ENCODE measurements at places on chromosomes 5 and 9.

GRCh38 chr9:127450243-127450760 lies 904 bp downstream of the RPL12 start:
- peaks cover 12% of the 10 kb centered on the region for H3K4me1 ChIP-seq
- H3K36me3 ChIP-seq = peaks cover 21% of the 10 kb centered on the region
- H3K27ac ChIP-seq = peak overlapping the region; percentile 83
- DNase-seq = no peak
- H3K4me3 ChIP-seq = peak overlapping the region; percentile 88

- no peak for DNase-seq
- H3K27me3 ChIP-seq = no peaks in the 10 kb centered on the region
- no peak overlapping the region for H3K4me3 ChIP-seq
- H3K36me3 ChIP-seq = no peaks in the 10 kb centered on the region
- H3K27ac ChIP-seq = no peak overlapping the region
- peaks cover 3% of the 10 kb centered on the region for H3K4me1 ChIP-seq
Measured at GRCh38 chr5:143174714-143175398, 228.6 kb downstream of the NR3C1 start.

- no peak overlapping the region for H3K27ac ChIP-seq
- H3K36me3 ChIP-seq = no peaks in the 10 kb centered on the region
- H3K27me3 ChIP-seq = no peaks in the 10 kb centered on the region
Measured at GRCh38 chr9:37156781-37157356, 36.5 kb downstream of the ZCCHC7 start.

DNA sequence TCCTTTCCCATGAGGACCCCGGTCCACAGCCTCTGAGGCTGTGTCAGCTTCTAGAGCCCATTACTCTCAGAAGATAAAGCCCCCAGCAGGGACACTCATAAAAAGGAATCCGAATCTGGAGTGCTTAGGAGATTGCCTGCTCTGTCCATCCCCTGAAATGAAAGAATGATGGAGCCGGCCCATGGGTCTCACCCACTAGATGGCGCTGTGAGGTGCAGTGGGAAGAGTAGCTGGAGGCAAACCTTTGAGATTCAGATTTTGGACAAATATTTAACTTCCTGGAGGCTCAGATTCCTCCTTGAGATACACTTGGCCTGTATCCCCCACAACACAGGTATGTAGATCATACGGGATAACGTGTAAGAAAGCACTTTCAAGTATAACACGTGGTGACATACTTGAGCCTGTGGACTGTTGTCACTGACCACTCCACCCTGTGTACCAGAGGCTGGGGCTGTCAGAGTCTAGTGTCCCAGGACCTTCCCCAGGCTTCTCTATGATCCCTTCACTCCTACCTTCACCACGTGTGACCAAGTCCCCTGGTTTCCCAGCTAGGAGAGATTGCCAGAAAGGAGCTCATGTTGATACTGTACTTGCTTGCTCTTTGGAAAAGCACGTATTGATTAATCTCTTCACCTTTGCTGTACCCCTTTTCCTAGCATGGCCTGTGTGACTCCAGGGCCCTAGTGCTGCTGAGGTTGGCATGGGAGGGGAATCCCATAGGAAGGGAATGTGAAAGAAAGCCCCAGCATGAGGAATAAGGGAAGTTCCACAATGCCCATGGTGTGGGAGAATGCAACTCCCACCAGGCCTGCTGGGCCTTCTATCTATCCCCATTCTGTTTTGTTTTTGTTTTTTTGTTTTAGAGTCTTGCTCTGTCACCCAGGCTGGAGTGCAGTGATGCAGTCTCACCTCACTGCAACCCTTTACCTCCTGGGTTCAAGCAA lies 32.1 kb downstream of the TRMO start:
- H3K27me3 ChIP-seq = no peaks in the 10 kb centered on the region
- no peaks in the 10 kb centered on the region for H3K4me1 ChIP-seq
- peak; percentile 42 for DNase-seq
- no peaks in the 10 kb centered on the region for H3K36me3 ChIP-seq

DNA sequence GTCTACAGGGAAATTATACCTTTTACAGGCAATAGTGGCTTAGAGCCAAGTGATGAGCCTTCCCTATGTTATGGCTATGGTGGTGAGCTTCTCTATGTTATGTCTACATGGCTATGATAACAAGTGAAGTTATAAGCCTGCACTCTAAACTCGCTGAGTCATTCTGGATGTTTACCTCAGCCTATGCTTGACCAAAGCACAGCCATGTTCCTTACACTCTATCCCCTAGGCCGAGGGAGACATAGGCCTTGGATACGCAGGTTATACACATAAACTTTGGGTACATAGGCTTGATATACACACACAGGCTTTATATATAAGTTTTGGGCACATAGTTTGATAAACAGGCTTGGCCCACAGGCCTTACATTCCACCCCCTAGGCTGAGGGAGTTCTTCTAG lies 13.8 kb downstream of the DMAC1 start:
- no peaks in the 10 kb centered on the region for H3K27me3 ChIP-seq
- H3K27ac ChIP-seq = no peak overlapping the region
- no peak for DNase-seq

GRCh38 chr5:116419258-116419657 lies 155.4 kb downstream of the SEMA6A start:
- no peak for DNase-seq
- H3K4me3 ChIP-seq = no peak overlapping the region
- H3K27me3 ChIP-seq = no peaks in the 10 kb centered on the region
- H3K27ac ChIP-seq = no peak overlapping the region
- H3K4me1 ChIP-seq = no peaks in the 10 kb centered on the region

DNA sequence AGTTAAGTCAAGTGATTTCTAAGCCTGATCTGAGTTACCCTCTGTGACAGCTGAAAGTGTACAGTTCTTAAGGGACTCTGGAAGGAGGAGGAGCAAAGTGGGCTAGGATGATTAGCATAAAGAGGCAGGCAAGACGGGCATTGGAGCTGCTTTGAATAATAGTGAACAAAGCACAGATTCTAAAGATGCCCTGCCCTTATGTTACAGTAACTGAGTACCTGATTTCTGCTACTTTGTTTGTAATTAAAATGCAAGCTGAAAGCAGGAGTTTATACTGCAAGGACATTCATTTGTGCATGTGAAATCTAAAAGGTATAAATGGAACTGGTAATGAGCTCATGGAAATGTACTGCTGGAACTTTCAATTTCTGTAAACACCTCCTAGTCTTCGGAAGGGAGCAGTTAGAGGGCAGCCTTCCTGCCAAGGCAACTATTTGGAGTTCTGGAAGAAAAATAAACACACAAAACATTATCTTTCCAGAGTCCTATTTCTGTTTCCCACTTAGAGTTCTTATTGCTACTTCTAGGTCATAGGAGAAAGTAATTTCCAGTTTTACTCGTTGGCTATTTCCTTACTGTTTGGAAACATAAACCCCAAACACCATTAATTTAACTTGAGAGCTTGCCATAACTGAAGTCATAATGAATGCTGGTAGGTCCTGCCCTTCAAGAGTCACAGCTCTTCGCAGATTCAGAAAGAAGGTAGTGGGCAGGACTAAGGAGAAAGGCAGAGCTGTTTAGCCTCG lies at the start of gene RANBP3L:
Gene RANBP3L, minus strand, starts transcription at position 45 of the 746 bp plus-strand sequence. CDS start 486 bp downstream, outside the sequence.
- H3K4me3 ChIP-seq = peak within 1 kb of the TSS; percentile 47
- peaks cover 11% of the 10 kb centered on the region for H3K4me1 ChIP-seq
- no peaks in the 10 kb centered on the region for H3K36me3 ChIP-seq
- peak; percentile 78 for DNase-seq

DNA sequence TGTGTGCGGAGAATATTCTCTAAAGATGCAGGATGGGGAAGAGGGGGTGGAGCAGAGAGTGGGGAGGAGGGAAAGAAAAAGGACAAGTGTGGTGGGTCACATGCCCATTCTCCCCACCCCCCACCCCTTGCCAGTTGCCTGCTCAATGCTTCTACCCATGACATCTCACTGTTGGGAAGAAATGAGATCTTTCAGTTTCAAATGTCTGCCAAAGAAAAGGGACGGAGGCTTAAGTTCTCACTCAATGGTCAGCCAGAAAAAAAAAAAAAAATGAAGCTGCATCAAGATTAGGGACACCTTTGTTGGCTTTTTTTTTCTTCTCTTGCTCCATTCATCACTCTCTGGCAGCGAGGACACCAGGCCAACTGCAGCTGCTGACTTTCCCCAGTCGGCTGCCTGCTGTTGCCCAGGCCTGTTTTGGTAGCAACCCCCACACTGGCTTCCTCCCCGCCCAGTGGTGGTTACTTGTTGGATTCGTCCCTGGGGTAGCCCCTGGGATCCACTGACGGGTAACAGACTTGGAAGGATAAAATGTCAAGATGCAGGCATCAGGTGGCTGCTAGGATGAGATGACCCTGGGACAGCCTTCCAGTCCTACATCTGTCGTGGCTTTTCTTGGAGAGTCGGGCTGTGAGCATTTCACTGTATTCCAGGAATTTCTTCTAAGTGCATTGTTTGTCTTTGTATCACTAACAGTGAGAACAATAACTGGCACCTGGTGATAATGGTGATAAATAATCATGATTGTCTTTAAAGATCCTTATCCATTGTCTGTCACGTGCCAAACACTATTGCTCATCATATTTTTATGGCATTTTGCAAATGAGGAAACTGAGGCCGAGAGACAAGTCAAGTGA lies 9.1 kb downstream of the WWC1 start:
- peaks cover 19% of the 10 kb centered on the region for H3K4me1 ChIP-seq
- no peaks in the 10 kb centered on the region for H3K27me3 ChIP-seq
- H3K36me3 ChIP-seq = no peaks in the 10 kb centered on the region
- peak overlapping the region; percentile 42 for H3K27ac ChIP-seq

- no peak overlapping the region for H3K27ac ChIP-seq
- H3K36me3 ChIP-seq = no peaks in the 10 kb centered on the region
- H3K27me3 ChIP-seq = no peaks in the 10 kb centered on the region
- no peak overlapping the region for H3K4me3 ChIP-seq
Measured at GRCh38 chr5:115599924-115600323, 2.4 kb downstream of the TICAM2 start.

GRCh38 chr9:134726722-134727034 lies 85.1 kb downstream of the COL5A1 start:
- H3K27ac ChIP-seq = no peak overlapping the region
- DNase-seq = no peak
- H3K27me3 ChIP-seq = peaks cover 94% of the 10 kb centered on the region
- H3K36me3 ChIP-seq = no peaks in the 10 kb centered on the region

DNA sequence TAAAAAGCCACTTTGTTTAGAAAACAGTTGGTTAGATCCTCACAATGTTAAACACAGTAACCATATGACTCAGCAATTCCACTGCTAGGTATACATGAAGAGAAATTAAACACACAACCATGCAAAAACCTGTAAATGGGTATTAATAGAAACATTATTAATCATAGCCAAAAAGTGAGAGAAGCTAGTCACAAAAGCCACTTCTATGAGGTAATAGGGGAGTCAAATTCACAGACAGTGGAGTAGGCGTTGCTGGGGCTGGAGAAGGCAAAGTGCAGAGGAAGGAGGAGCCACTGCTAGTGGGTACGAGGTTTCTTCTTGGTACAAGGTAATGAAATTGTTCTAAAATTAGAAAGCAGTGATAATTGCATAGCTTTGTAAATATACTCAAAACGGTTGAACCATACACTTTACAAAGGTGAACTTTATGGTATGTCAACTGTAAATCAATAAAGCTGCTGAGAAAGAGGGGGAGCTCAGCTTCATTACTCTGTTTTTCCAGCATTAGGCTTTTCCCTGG lies 364.4 kb downstream of the GADD45G start:
- H3K27ac ChIP-seq = no peak overlapping the region
- no peak overlapping the region for H3K4me3 ChIP-seq
- H3K27me3 ChIP-seq = no peaks in the 10 kb centered on the region
- DNase-seq = no peak
- no peaks in the 10 kb centered on the region for H3K36me3 ChIP-seq

- H3K4me1 ChIP-seq = no peaks in the 10 kb centered on the region
- H3K27me3 ChIP-seq = no peaks in the 10 kb centered on the region
- DNase-seq = peak; percentile 48
- H3K4me3 ChIP-seq = no peak overlapping the region
- no peaks in the 10 kb centered on the region for H3K36me3 ChIP-seq
Measured at GRCh38 chr5:40223884-40224402, 455.8 kb upstream of the PTGER4 start.

GRCh38 chr9:89903141-89903475 lies 298.3 kb downstream of the GADD45G start:
- DNase-seq = no peak
- no peaks in the 10 kb centered on the region for H3K36me3 ChIP-seq
- H3K27ac ChIP-seq = no peak overlapping the region
- no peak overlapping the region for H3K4me3 ChIP-seq
- H3K4me1 ChIP-seq = no peaks in the 10 kb centered on the region

GRCh38 chr5:178432421-178433272 lies 157.5 kb downstream of the COL23A1 start:
- H3K4me3 ChIP-seq = no peak overlapping the region
- peaks cover 26% of the 10 kb centered on the region for H3K27me3 ChIP-seq
- H3K36me3 ChIP-seq = no peaks in the 10 kb centered on the region
- no peaks in the 10 kb centered on the region for H3K4me1 ChIP-seq
- no peak overlapping the region for H3K27ac ChIP-seq

- no peak for DNase-seq
- H3K4me1 ChIP-seq = no peaks in the 10 kb centered on the region
- no peaks in the 10 kb centered on the region for H3K27me3 ChIP-seq
- no peak overlapping the region for H3K27ac ChIP-seq
- H3K4me3 ChIP-seq = no peak overlapping the region
Measured at GRCh38 chr5:176184608-176185132, 53.6 kb upstream of the SIMC1 start.

DNA sequence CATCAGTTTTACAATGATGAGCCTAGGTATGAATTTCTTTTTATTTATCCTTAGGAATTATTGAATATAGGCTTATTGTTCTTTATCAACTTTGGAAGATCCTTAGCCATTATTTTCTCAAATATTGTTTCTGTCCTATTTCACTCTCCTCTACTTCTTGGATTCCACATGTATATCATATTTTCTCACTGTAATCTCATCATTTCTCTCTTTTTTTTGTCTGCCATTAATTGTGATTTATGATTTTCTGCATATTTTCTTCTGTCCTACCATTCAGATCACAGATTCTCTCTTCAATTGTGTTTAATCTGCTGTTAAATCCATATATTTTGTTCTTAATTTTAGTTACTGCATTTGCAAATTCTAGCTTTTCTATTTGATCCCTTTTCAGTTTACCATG lies 139.8 kb downstream of the ARRDC3 start:
- no peaks in the 10 kb centered on the region for H3K36me3 ChIP-seq
- no peaks in the 10 kb centered on the region for H3K4me1 ChIP-seq
- no peaks in the 10 kb centered on the region for H3K27me3 ChIP-seq
- H3K27ac ChIP-seq = no peak overlapping the region
- H3K4me3 ChIP-seq = no peak overlapping the region
- no peak for DNase-seq

DNA sequence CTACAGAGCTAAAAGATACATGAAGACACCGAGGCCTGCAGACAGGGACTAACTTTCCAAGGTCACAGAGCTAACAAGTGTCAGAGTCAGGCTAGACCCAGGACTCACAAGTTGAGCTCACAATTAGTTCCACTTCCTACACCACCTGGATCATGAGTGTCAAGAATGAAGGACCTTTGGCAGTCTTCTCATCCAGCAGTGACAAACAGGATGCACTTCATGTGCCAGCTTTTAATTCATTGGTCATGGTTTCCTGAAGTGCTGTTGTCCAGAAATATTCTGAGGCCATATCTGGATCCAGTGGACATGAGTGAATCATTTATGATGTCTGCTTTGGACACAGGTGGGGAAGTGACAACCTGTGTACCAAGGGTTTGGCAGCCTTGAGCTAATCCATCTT lies 77.4 kb downstream of the KCNIP1 start:
- H3K4me3 ChIP-seq = no peak overlapping the region
- no peaks in the 10 kb centered on the region for H3K27me3 ChIP-seq
- no peak for DNase-seq
- no peak overlapping the region for H3K27ac ChIP-seq
- no peaks in the 10 kb centered on the region for H3K36me3 ChIP-seq

Data from MM.1S (cell line).